LNCaP clone FGC (cell line): ENCODE measurements at places on chromosomes 1 and 21.

GRCh38 chr1:30320581-30320890 is 402.8 kb downstream of the MATN1 start:
- DNase-seq: no peak

GRCh38 chr1:113950908-113951307 is 21.8 kb downstream of the HIPK1 start:
- no peak for DNase-seq

DNA sequence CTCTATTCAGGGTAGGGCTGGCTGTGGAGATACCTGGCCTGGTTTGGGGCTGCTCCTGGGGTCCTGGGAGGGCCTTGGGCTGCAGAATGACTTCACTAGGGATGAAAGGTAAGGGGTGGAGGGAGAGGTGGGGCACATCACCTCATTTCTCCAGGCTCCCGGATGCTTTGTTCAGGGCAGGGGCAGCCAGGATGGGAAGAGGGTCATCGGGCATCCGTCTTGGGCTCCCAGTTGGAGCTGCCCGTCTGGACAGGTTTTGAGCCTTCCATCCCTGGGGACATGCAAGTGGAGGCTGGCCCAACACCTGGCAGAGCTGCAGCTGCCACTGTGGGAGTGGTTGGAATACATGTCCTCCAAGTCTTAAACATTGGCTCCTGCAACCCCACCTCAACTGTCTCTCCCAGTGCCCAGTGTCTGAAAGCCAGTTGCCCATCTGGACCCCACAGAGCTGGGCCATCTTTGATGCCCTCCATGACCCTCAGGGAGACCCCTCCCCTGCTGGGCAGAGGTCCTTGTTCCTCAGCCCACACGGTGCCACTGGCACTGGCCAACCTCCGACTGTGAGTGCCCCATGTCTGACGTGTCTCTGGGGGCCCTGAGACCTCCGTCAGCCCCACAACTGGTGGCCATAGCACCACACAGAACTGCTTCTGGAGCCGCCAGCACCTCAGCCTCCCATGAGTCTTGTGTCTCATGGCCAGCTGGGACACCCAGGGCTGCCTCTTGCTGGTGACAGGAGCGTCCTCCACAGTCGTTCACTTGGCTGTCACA is 52.8 kb downstream of the TRIM11 start:
- no peak for DNase-seq

DNA sequence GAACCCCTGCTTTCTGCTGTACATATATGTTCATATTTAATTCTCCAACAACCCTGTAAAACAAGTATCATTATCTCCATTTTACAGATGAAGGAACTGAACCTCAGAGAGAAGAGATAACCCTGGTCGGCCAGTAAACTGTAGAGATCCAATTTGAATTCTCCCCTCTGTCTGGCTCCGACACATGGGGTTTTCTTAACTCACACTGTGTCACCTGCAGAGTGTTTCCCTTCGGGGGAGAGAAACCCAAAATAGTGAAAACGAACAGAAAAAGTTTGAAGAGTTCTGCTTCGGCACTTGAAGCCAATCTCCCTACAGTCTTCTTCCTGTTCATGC is 17.4 kb upstream of the BCAR3 start:
- DNase-seq: no peak

DNA sequence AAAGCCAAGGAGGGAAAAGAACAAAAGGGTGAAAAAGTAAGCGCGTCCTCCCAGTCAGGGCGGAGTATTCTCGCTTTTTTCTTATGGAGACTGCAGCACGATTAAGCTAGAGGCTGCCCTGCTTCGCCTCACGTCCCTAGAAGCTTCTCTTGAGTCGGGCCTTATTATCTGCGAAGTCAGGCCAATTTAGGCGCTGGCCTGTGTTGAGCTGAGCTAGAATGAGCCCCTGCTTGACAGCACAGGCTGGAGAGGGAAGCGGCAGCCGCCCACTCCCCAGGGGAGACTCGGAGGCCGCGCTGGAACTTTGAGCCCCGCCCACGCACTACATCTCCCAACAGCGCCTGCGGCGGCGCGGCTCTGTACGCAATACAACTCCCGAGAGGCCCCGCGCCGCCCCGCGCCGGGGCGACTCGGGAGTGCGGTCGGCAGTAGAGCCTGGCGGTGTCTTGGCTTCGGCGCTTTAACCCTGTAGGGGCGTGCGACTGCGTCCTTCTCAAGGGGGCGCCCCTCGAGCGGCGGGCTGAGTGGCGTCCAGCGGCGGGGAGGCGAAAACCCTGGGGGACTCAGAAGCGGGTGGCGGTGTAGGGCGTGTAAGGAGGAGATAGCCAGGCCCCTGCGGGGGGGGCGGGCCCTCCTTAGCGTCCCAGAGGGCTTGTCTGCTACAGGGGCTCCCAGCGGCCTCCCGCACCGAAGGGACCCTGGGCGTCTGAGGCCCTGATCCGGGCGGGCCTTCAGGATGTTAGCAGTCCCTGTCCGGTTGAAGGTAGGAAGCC is 888 bp downstream of the ZNF436 start:
- DNase-seq: no peak

DNA sequence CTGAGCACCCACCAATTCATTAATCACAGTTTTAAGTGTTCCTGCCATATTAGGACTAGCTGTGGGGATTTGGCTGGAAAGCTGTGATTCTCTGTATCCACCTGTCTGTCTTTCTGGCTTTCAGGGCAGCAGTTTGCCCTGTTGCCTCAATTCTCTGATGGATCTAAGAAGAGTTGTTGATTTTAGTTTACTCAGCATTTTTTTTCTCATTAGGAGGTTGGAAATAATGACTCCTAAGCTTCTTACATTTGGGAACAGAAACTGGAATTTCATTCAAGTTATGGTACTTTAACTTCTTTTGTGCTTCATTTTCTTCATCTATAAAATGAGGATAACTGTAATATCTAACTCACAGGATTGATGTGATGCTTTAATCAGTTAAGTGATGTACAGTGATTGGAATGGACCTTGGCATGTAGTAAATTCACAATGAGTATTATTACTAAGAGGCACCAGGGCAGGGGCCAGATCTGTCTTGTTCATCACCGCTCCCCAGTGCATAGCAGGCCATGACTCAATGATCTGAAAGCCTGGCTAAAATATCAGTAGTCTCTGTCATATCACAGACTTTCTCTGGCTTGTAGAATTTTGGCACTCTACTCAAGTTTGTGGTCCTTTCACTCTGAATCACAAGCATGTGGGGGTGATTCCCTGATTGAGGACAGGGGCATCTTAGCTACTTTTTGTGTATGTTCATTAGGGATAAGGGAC is 51.4 kb upstream of the GREM2 start:
- DNase-seq: no peak

- DNase-seq: no peak
Measured at GRCh38 chr1:226649780-226650179, 89.3 kb downstream of the ITPKB start.

DNA sequence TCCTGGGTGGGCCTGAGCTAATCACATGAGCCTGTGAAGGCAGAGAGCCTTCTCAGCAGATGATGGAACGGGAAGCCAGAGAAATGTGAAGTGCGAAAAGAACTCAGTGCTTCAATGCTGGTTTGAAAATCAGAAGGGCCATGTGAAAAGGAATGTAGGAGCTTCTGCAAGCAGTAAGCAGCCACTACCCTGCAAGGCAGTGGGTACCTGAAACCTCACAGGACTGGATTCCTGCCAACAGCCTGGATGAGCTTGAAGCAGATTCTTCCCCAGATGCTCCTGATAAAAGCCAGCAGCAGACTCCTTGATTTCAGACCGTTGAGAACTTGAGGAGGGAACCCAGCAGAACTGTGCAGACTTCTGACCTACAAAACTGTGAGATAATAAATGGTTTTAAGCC is 158.6 kb downstream of the SYT2 start:
- DNase-seq: no peak

- DNase-seq: no peak
Measured at GRCh38 chr1:26784023-26784871, 3.5 kb upstream of the PIGV start.

- DNase-seq: no peak
Measured at GRCh38 chr1:183568176-183569021, 21.9 kb downstream of the NCF2 start.

- DNase-seq: no peak
Measured at GRCh38 chr1:40379785-40380452, 6.4 kb downstream of the SMAP2 start.

GRCh38 chr1:239805042-239805441 is 286.6 kb upstream of the FMN2 start:
- no peak for DNase-seq

DNA sequence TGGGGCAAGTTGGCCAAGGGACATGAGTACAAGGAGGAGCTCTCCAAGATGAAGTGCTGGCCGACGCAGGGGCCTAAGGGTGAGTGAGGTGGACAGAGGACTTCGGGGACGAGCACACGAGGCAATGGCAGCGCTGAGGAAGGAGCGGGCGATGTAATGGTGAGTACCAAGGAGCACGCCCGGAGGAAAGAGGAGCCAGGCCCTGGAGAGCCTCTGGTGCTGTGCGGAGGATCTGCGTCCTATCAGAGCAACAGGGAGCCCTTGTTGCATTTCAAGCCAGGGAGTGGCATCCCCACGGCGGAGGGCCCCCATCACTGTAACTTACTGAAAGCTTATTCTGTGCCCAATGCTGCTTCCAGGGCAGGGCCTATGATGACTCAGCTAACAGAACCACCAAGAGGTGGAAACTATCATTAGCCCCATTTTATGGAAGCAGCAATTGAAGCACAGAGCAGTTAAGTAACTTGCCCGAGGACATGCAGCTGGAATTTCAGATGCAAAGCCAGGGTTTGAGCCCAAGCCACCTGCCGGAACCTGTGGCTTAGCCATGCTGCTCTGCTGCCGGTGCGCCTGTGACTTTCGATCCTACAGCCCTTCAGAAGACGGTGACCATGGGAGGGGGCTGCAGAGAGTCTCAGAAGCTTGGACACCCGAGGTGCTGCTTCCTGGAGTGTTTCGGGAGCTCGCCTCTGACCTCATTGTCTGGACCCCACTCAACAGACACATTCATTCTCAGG is 17.6 kb upstream of the AJAP1 start:
- no peak for DNase-seq

GRCh38 chr1:94334764-94335163 is 83.4 kb upstream of the ABCD3 start:
- DNase-seq: no peak

- DNase-seq: no peak
Measured at GRCh38 chr1:155471026-155471425, 91.6 kb downstream of the ASH1L start.

DNA sequence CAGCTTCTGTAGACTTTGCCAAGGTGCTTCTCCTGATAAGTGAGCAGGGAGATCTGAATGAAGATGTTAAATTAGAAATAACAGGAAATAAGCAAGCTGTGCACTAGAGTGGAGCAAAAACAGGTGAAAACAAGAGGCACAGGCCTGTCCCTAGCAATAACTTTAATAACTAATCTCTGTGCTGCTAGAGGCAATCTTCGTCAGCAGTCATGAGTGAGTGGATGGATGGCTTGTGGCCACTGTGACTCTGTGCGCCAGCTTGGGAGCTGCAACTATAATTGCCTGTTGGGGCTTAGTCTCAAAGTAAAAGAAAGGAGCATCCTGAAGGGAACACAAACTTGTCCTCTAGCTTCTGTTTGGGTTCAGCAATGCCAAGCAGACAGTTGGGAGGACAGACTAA is 240.3 kb downstream of the HHIPL2 start:
- no peak for DNase-seq

- no peak for DNase-seq
Measured at GRCh38 chr1:232191560-232191959, 438.4 kb downstream of the SIPA1L2 start.

DNA sequence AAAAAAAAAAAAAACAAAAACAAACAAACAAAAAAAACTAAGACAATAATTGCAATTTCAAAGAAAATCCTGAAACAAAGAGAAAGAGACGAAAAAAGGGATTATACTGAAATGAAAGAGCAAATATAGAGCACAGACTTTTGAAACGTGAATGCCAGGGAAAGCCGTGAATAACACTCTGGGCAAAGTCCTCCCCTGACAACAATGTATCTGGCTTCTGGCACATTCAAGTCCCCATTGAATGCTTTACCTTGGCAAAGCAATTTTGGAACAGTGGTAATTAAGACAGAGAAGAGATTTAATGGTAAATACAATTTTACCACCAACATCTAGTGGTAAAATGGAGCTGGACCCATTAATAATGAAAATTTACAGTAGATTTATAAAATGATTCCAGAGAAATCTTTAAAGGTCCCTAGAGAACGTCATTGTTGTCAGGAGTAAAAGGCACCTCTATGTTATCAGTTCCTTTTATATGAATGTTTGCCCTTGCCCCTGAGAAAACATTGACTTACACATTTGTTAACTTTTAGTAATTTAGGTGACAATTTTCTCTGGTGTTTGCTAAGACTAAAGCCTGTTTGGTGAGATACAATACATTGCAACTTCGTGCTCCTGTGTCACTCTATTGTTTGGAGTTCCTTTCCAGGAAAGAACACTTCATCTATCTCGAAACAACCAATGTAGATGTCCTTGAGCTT is 89.7 kb downstream of the GREM2 start:
- no peak for DNase-seq

DNA sequence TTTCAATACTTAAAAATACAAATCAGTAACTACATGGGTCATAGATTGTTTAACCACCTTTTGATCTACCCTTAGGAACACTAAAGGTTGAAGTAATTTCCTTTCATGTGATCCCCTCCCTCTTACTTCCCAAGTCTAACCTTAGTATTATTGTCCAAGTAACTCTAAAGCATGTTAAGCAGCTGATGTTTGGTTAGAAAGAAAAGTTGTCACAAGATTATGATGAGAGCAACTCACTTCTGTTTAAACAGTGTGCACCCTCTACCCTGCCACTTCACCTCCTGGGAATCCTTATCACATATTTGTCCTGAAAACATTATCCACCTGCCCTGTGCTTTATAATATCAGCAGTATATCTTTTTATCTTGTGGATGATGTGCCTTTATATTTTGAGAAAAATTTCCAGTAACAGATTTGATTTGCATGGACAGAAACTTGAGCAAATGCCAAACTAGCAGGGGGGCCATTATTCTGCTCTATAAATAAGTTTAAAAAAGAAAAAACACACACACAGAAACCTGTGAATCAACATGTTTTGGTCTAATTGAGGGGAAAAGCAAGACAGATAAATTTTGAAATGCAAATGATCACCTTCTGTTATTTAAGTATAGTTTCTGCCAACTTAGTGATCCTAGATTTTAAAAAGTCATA is 194.3 kb downstream of the RPS6KC1 start:
- no peak for DNase-seq

DNA sequence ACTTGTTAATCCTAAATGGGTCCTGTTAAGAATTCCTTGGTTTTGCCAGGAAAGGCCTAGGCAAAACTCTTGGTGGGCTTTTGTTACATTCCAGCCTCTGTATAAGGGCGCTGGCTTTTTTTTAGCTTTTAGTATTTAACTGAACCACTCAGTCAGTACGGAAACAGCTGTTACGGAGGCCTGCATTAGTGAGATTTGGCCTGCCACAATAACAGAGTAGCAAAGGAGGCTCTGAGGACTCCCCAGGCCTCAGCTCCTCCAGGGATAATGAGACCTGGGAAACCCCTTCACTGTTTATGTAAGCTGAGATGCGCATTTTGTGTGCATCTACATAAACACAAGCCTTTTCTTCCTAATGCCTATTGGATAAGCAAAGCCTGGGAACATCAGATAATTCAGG is 210.2 kb downstream of the APP start:
- DNase-seq: no peak
